Endothelial cell (in vitro differentiated cells): ENCODE measurements at places on chromosomes 5 and 9.

DNA sequence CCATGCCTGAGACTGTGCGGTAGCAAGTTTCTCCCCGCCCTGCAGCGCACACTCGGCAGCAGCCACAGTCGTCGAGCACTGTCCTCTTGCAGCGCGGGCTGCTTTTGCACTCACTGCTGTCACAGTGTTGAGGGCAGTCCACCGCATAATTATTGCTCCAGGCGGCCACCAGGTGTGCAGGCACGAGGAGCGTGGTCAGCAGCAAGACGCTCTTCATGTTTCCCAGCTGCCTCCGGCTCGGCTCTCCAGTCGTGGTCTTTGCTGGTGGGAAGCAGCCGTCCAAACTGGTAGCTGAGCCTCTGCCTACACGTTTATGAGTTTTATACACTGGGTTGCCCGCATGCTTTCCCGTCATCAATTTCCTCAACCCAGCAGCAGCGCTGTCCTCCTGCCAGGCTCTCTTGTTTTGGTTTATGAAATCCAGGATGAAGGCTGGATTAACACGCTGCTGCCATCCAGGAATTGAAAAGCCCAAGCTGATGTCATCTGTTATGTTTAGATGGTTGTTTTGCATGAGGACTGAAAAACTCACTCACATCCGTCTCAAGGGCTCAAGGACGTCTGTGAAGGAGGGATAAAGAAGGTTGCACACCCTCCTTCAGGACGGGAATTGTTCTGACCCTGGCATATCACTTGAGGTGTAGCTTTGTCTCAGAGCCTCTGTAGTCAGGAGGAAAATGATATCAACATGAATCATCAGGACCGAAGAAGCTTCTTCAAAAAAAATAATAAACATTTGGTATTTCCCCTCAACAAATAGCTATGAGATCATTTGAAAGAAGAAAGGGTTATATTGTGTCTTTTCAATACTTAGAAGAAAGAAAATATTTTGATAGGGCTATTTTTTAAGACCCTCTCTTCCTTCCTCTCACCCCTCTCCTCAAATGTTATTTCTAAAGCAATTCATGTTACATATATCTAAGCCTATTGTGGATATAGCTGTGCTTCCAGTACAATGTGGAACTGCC is at the start of gene ESM1:
ESM1 (minus strand) TSS at position 293 of the 968 bp plus-strand sequence; CDS start at position 217, 76 bp downstream.
- no peak for DNase-seq

DNA sequence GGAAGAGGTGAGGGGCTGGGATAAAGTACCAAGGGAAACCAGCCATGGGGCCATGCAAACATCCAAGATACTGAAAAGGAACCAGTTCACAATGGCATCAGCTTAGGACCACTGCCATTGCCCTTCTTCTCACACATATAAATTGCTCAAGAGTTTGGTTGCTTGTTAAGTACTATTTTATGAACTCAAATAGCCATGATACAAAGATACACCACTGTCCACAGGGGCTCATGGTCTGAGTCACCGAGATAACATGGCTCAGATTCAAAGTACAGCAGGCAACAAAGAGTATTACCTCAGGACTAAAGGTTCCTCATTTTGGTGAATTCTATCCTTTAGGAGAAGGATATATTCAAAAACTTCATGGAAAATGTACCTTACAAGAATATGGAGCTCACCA is 55.6 kb downstream of the FANCC start:
- no peak for DNase-seq

DNA sequence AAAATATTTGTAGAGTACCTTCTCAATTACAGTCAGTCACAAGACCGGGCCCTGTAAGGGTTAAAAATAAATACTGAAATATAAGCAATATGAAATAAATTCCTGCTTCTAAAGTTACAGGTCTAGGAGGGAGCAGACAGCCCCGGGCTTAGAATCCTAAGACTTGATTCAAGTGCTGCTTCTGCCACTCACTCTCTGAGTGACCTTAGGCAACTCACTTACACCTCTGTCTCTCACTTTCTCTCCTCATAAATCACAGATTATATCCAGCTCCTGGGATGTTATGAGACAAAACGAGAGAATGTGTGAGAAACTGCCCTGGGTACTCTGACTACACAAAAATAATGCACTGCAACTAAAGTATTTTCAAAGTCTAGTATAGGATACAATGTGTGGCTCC is 101.9 kb downstream of the PDE4D start:
- no peak for DNase-seq

DNA sequence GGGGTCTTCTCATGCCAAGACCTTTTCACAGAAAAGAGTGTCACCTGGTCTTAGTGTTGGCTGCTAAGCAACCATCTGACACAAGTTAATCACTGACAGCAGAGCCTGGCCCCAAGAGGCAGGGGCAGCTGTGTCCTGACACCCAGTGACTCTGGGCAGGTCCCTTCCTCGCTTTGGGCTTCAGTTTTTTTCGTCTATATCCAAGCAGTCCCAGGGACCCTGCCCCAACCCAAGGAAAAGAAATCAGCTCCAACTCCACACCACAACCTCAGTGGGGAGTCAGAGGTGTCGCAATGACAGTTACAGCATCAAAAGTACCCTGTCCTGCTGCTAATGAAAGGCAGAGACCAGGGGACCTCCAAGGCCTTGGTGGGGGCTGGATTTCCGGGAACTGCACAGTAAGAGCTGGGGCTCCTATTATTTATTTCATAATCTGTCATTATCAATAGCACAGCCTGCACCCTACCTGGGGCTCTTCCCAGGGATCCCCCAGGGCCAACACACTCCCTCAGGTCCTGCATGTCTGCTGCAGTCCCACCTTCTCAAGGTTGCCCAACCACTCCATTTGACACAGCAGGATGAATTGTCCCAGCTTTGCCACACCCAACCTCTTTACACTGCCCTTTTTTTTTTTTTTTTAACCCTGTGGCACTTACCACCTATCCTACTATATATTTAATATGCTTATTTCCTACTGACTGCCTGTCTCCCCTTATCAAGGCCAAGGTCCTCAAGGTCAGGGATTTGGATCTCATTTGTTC is 9.4 kb downstream of the ANKS6 start:
- no peak for DNase-seq

DNA sequence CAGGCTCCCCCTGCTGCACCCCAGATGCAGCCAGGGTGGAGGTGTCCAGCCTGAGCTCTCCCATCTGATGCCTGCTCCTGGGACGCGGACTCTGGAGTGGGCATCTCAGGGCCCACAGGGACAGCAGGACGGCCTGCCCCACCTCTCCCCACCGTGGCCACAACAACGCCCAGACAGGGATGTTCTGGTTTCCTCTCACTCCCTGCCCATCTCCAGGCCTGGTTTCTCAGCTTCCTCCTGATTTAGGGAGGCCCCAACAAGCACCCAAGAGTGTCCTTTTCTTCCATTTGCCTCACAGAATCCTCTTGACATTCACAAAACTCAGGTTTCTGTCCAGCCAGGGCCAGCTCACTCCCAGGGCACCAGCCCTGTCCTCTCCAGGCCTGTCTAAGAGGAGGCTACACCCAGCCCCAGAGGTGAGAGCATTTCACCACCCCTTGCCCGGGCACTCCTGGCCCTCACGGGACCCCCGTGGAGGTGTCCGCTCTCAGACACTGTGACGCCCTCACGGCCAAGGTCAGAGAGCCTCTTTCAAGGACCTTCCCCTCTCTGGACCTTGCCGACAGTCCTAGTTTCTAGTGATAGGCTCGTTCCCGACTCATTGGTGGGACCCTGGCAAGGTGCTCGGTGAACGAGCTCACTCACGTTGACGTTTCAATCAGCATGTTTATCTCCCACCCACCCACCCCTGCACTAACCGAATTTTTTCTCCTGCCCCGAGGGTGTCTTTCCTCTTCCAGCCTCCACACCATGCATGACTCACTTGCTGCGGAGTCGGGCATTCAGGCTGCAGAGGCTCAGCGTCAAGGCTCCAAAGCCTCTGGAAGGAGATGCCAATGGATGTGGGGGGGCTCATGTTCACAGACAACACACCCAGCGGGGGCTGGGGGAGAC is 62.0 kb upstream of the UNC5A start:
- no peak for DNase-seq

GRCh38 chr9:36847781-36848673 is 186.0 kb downstream of the PAX5 start:
- DNase-seq: no peak

- no peak for DNase-seq
Measured at GRCh38 chr5:116543501-116543900, 31.1 kb downstream of the SEMA6A start.

DNA sequence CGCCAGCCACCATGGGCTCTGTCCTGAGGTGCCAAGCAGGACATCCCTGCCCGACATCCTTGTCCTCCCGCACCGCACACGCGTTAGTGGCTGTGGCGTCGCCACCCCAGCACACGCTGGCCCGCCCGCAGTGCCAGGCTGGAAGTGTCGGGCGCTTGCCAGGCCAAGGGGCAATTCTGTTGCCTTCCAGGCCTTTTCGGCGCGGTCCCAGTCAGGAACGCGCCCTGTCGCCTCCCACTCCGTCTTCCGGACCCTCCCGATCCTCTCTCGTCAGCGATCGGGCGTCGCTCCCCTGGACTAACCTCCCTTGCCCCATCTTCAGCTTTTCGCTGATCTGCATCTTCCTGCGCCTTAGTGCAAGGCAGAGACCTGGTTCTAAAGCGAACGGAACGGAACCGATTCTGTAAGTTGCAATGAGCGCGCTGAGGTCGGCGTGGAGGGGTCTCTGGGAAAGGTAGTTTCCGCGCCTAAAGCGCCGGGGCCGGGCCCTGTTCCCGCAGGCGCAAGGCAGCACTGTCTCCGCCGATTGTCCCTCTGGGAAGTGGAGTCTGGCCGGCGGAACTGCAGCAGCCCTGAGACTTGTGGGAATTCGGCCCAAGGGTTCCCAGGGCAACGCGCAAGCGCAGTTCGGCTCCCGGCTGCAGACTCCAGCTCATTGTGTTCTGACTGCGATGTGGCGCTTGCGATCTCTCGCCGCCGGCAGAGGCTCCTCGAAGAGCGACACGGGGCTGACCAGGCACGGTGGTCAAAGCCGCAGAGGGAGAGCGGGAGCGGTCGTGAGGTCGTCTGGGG is at the start of gene ZNF454:
ZNF454 (plus strand) TSS at position 630 of the 792 bp plus-strand sequence. CDS start 1,594 bp downstream, outside the sequence.
- no peak for DNase-seq

GRCh38 chr9:16869882-16870595 is 431 bp downstream of the BNC2 start:
- DNase-seq: no peak

GRCh38 chr9:113633782-113634595 is 170.5 kb downstream of the RGS3 start:
- DNase-seq: no peak

- no peak for DNase-seq
Measured at GRCh38 chr5:173624282-173624681, 7.8 kb upstream of the BOD1 start.
